NCI-H187 treated with DMSO at 0.1 percent for 48 hours (cell line): ENCODE measurements at places on chromosomes 7 and 10.

DNA sequence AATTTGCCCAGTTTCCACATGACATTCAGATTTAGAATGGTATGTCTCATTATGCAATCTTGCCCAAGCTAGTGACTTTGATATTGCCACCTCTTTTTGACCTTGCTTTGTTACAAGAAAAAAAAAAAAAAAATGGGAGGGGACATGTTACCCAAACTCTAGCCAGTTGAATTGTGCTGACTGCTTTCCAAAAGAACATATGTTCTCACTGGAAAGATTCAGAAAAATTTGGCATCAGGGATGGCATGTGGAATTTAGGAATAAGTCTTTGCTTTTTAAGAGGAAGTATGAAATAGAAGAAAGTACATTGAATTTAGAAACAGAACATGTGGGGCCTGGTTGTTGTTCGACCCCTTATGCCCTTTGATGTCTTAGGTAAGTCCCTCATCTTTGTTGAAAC is 846.8 kb downstream of the NRG3 start:
- no peak for DNase-seq

DNA sequence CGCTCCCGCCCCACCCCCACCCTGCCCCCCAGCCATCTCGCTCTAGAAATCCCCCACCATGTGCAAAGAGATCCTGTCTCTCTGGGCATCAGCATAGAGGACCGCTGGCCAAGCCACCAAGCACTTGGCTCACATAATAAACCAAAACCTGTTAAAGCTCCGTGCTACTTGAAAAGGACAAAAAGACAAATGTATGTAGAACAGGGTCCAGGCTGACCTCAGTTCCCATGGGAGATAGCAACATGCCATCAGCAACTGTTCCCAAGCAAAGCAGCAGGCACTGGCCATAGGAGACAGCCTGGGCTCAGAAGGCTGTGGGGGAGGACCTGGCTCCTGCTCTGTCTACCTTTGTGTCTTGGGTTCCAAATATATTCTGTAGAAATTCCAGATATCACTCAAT is 38.4 kb upstream of the GDF10 start:
- DNase-seq = no peak

DNA sequence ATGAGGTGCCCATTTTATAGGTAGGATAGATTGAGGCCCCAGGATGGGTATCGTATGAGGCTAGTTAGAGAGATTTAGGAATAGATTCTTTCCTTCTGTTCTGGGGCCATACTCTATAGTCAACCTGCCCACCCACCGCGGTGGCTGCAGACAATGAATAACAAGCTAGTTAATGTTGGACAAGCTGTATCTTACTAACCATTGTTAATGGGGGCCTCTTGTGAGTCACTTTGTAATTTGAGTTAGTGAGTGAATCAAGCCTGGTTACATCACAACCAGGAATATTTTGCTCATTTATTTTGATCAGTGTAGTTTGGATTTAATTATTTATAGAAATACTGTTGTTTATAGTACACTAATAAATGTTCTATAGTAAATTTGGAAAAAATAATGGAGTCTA is 7.3 kb downstream of the SORCS3 start:
- no peak for DNase-seq

- no peak for DNase-seq
Measured at GRCh38 chr10:1981976-1982375, 244.7 kb upstream of the ADARB2 start.

GRCh38 chr7:131294553-131294952 is 33.1 kb upstream of the MKLN1 start:
- no peak for DNase-seq

GRCh38 chr10:104322416-104322782 is 15.9 kb downstream of the ITPRIP start:
- no peak for DNase-seq

GRCh38 chr10:114674346-114674745 is 16.3 kb upstream of the ABLIM1 start:
- DNase-seq = no peak

- no peak for DNase-seq
Measured at GRCh38 chr7:83976302-83976701, 218.3 kb downstream of the SEMA3A start.
